ENCODE measurements at places on chromosomes 6 and 20.

- DNase-seq = no peak
Observed at GRCh38 chr6:41700463-41701347, 34.7 kb downstream of the TFEB start.

DNA sequence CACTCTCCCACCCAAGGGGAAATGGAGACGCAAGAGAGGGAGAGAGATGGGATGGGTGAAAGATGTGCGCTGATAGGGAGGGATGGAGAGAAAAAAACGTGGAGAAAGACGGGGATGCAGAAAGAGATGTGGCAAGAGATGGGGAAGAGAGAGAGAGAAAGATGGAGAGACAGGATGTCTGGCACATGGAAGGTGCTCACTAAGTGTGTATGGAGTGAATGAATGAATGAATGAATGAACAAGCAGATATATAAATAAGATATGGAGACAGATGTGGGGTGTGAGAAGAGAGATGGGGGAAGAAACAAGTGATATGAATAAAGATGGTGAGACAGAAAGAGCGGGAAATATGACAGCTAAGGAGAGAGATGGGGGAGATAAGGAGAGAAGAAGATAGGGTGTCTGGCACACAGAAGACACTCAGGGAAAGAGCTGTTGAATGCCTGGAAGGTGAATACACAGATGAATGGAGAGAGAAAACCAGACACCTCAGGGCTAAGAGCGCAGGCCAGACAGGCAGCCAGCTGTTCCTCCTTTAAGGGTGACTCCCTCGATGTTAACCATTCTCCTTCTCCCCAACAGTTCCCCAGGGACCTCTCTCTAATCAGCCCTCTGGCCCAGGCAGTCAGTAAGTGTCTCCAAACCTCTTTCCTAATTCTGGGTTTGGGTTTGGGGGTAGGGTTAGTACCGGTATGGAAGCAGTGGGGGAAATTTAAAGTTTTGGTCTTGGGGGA lies 754 bp downstream of the TNF start:
- no peak for DNase-seq

DNA sequence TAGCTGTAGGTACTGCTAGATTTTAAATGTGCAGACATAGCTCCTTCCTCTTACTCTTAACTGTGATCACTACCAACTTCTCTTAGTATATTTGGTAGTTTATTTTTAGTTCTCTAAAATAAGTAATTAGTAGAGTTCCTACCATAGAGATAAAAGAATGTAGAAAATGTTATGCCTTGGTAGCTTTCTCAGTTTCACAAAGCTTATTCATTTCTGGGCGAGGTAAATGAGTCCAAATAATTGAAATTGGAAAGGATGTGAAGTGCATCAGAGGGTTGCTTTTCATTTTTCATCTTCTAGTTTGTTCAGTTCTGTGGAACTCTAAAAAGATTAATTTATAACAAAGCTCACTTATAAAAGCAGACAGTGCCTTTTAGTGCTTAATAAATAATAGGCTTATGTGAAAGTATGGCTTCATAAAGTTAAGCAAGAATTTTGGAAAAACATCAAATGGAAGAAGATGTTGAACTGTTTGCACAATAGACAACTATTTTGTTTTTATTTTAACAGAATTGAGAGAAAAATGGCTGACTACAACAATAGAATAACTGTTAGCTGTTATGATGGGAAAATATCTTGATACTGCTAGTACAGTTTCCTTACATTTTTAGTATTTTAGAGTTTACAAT lies 303.7 kb downstream of the UTRN start:
- DNase-seq = no peak

GRCh38 chr6:25457516-25457915 lies 178.3 kb downstream of the CARMIL1 start:
- no peak for DNase-seq

- DNase-seq = no peak
Observed at GRCh38 chr20:13771853-13772453, 12.8 kb downstream of the ESF1 start.

DNA sequence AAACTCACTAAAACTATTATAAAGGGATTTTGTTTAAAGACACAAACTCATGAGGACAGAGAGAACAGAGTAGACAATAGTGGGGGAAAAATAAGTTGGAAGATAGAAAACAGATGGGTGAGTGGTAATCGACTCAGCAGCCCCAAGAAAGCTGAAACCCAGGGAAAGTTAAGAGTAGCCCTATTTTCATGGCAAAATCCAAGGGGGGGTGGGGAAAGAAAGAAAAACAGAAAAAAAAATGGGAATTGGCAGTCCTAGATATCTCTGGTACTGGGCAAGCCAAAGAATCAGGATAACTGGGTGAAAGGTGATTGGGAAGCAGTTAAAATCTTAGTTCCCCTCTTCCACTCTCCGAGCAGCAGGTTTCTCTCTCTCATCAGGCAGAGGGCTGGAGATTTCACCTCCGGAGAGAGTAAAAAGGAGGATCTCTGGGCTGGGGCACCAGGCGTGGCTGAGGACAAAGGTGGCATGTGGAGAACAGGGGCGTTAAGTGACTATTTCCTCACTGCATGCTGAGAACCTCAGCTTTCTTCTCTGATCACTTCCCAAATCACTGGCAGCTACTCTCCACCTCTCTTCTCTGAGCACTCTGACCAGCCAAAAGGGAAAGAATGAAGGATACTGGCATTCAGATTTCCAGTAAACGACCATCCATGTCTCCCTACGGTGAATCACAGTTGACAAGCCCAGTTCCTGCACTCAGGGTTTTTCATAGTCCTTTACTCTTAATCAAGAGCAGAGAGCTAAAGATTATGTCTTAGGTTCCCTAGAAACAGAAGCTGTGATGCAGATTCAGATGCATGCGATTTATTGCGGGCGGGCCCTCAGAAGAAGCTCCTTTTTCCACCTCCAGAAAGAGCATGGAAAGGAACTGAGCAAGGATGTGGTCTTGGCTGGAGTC lies 7.3 kb upstream of the RNF24 start:
- no peak for DNase-seq

GRCh38 chr20:53036992-53037391 lies 64.8 kb downstream of the TSHZ2 start:
- no peak for DNase-seq

DNA sequence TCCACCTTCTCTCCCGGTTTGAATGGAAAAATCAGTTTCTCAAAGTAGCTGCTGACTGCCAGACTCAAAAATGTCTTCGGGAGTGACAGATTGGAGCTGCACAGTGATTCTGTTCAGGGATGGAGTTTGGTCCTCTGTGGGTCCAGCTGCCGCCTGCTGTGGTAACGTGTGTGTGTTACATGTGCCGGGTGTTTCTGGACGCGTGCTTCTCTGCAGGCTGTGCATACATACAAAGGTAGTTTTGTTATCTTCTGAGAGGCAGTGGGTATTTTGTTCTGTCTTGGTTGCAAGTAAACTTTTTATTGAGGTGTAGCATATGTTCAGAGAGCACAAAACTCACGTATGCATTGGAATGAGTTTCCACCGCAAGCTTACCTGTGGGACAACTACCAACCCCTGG lies 41.3 kb upstream of the NAA20 start:
- no peak for DNase-seq

- no peak for DNase-seq
Observed at GRCh38 chr20:50471231-50471630, 39.0 kb upstream of the PTPN1 start.

DNA sequence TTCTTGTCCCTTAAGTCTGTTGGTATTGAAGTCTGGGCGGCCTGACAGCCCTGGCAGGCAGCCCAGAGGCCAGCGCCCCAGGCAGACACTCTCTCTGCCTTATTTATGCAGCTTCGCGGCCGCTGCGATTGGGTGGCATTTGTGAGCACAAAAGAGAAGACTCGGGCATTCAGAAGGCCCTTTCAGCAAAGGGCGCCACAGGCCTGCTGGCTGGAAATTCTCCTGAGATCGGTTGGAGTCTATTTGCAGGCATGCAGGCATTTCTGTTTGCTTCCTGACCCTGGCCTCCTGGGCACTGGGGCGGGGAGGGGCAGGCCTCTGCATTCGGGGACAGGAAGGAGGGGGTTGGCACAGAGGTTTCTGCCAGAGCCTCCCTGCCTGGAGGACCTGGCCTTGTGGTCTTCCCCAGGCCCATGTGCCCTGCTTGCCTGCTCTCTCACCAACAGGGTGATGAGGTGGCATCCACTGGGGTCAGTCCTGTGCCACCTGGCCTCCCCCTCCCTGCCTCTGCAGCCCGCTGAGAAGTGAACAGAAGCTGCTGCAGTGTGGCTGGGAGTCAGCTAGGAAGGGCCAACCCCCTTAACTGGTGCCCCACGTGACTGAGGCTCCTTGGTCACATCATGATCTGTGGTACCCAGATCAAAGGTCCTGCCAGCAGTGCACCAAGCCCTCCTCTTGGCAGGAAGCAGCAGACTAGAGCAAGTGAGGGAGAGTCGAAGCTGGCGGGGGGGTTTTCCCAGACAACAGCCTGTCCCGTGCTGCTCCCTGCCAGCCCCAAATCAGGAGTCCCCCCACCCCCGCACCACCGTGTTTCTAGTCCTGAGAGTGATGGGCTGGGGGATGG lies 16.6 kb upstream of the CCDC167 start:
- DNase-seq = peak; percentile 78

DNA sequence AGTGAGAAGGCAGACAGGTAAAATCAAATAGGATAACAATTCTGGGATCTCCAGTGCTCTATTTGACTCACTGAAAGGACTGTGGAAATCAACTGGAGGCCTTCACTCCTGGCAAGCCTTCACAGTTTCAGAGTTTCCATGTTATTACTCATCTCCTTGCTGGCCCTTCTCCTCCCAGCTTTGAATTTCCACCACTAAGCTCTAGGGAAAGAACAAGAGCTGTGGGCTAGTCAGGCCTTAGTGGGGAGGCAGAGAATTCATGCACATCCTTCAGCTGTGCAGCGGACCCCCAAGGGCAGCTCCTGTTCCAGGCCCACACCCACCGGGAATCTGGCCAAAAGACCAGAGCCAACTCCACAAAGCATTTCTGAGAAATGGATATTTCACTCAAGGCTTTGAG lies 26.0 kb downstream of the MYLIP start:
- no peak for DNase-seq

DNA sequence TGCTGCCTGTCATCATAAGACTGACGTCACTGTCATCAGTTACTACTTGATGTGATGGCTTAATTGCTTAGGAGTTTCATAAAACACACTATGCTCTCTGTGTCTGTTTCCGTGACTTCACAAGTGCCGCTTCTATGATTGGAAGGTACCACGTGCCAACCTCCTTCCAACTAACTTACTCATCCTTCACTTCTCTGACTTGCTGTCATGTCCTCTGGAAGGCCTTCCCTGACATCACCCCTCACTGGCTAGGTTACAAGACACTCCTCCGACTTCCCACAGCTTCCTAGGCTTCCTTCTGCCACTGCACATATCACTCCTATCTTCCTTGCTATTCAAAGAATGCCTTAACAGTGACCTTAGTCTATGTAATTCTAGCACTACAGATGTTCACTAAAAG lies 20.4 kb downstream of the SERINC3 start:
- DNase-seq = no peak

DNA sequence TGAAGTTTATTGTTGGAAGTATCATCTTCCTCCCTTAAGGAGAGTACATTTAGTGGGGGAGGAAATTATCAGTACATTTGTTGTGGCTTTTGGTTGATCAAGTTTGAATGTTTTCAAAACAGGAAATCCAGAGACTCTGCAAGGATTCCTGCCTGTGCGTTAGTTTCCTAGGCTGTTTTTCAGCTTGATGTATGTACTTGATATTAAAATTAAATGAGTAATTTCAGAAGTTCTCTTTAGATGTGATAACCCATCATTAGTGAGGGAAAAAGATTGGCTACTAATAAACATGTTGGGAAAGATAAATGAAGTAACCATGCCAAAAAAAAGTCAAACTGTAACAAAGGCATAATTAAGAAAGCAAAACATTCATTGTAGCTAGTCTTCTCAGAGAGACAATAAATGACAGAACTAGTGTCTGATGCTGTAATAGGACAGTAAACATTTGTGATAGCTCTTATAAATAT lies 88.0 kb upstream of the TULP1 start:
- DNase-seq = no peak

DNA sequence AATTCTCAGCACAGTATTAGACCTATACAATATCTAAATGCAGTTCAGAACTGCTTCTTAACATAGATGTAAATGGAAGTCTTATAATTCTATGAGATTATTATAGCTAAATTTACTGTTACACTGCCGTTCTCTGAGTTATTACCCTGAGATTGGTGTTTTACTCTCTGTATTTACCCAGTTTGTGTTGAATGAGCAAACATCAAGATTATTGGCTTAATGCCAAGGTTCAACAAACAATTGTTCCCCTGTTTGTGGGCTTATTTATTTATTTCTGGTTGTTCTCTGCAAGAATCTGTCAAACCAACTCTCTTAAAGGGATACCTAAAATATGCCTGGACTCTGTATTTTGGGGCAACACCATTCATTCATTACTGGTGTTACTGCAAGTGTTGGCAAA lies 5.2 kb upstream of the STMND1 start:
- DNase-seq = no peak

DNA sequence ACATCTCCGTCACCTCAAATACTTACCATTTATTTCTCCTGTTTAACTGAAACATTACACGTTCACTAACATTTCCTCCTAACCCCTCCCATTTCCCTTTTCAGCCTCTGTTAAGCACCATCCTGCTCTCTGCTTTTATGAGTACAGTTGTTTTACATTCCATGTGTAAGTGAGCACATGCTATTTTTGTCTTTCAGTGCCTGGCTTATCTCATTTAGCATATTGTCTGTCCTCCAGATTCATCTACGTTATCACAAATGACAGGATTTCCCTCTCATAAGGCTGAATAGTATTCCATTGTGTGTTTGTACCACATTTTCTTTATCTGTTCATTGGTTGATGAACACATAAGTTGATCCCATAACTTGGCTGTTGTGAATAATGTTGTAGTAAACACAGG lies 22.7 kb downstream of the TAF11 start:
- DNase-seq = no peak

GRCh38 chr20:62963614-62964397 lies 11.3 kb downstream of the SLC17A9 start:
- no peak for DNase-seq

DNA sequence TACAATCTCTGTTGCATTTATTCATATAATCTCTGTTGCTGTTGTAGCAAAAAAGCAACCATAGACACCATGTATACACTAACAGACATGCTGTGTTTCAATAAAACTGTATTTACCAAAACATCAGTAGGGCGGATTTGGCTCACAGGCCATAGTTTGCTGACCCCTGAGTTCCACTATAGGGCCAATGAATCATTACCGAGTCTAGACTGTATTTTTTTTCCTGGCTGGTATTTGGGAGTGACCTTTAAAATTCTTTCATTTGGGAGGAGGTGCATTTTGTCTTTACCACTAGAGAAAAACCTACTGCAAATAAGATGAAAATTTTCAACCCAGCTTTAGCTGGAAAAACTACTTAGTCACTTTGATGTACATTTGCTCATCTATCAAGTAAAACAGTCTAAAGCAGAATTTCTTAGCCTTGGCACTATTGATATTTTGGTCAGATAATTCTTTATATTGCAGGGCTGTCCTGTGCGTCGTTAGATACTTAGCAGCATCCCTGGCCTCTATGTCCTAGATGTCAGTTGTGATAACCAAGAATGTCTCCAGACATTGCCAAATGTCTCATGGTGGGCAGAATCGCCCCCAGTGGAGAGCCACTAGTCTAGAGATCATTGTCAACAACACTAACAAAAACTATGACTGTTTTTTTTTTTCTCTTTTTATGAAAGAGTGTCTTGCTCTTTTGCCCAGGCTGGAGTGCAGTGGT lies 39.5 kb downstream of the DCBLD1 start:
- DNase-seq = no peak
